Fibroblast of skin of abdomen (primary cell): ENCODE measurements at places on chromosomes 11 and 22.

GRCh38 chr11:96960476-96960875 lies 570.7 kb downstream of the JRKL start:
- DNase-seq = no peak

GRCh38 chr11:65609665-65610064 lies 4.4 kb downstream of the MAP3K11 start:
- DNase-seq = no peak

DNA sequence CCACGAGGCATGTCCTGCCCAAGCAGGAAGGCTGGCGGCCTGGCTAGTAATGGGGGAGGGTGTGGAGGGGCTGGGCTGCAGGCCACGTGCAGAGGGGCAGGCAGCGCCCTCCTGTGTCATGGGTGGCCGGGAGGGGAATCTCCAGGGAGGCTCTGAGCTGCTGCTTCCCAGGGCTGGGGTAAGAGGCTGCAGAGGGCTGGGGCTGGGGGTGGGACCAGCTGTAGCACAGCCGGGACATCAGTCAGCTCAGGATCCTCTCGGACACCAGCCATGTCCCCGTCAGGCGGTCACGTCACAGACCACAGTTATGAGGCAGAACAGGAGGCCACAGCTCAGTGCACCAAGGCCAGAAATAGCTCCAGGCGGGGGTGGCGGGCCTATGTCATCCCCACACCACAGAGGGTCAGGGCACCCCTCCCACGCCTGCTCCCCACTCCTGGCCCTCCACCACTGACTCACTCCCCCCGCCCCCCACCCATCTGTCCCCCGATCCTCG lies 21.1 kb downstream of the RTN4R start:
- peak; percentile 17 for DNase-seq

DNA sequence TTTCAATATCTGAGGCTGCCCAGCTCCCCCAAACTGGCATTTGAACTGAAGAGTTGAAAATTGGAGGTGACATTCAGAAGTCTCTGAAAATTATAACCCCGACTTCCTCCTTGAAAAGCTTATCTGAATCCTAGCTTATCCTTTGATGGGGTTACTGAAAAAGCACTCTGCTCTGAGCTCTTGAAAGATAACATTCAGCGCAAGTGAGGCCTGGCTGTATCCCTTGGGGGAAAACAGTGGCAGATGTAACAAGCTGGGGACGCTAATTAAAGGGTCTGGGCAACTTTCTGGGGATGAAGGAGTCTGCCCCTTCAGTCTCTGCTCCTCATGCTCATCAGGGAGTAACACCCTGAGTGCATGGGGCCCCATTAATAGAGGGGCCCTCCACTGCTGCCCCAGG lies 402.0 kb upstream of the CADM1 start:
- DNase-seq = no peak

GRCh38 chr22:32940736-32941135 lies 117.4 kb downstream of the SYN3 start:
- DNase-seq = no peak

- DNase-seq = no peak
These were observed 102.6 kb upstream of the ALDH3B2 start for GRCh38 chr11:67776852-67777520.

DNA sequence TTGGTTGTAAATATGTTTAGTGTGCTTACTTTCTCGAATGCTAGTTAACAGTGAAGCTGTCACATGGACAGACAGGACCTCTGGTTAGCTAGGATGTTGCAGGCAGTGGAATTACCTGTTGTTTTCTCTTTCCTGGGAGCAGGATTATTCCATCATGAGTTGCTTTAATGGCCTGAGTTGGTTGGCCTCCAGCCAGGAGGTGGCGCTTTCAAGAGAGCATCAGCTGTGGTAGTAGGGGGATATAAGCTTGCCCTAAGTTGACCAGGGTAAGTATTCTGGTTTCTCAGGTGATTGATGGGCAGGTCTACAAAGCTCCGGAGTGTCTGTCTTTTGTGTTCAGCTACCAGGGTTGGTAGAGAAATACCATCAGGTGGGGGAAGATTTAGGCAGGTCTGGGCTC lies 43.5 kb downstream of the NELL1 start:
- DNase-seq = no peak

DNA sequence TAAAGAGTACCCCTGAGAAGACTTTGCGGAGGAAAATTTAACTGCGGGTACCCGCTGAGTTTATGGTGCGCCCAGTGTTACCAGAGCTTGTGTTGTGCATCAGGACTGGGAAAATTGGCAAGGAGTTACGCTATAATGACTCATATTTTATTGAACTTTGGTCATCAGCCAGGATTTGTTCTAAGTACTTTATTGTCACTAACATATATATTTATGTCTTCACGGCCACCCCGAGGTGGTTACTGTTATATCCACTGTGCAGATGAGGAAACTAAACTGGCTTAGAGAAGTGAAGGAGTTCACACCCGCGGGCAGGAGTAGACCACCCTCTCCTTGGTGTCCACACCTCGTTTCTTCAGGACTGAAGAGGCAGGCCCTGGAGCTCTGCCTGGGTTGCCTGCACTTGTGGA lies 667 bp downstream of the ACCS start:
- DNase-seq = peak; percentile 65

GRCh38 chr11:132734217-132734616 lies 798.1 kb downstream of the OPCML start:
- DNase-seq = peak; percentile 99

DNA sequence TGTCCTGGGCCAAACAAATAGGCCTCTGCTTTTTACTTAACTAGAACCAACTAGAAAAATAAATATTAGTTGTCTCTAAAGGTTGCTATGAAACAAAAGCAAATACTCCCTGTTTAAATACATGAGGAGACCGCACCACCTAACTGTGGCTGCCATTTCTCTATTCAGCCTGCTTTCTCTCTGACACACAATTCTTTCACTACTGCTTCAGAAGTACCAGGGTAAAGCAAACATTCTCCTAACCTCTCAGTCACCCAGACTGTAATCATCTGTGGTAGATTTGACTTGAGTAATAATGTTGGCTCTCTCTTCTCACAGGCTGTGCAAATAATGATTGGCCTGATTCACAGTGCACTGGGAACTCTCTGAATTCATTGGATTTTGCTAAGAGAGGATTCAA lies 41.0 kb upstream of the MS4A8 start:
- DNase-seq = no peak

- no peak for DNase-seq
These were observed 35.9 kb downstream of the ZNF215 start for GRCh38 chr11:6962141-6962540.

DNA sequence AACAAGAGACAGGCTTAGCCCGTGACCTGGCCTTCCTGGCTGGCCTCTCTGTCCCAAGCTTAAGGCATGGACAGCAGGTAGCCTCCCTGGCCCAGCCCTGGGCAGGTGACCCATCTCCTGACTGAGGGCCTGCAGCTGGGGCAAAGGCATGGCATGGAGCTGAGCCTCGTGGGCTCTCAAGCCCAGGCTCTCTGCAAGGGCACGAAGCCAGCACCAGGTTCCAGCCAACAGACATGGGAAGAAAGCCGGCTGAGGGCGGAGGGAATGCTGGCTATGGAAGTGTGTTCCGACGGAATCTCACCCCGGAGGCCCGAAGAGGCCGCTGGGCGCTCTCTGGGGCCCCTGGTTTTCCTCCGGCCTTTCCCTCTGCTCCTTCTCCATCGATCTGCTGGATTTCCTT lies 12.9 kb downstream of the DNAL4 start:
- DNase-seq = no peak

DNA sequence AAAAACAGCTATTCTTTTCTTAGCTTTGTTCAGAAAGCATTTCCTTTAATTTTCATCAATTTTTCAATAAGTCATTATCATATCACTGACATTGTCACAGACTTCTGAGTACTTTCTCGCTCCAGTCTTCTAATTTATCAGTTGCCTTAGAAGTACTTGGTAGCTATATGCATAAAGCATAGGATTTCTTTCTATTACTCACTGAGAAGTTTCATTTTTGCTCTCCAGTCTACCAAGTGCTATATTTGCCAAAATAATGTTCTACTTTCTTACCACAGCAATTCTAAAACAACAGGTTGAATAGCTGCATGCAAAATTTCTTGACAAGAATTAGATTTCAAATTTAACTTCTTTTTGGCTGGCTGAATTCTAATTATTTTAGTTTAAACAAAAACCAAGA lies 116.3 kb downstream of the STK33 start:
- DNase-seq = no peak

DNA sequence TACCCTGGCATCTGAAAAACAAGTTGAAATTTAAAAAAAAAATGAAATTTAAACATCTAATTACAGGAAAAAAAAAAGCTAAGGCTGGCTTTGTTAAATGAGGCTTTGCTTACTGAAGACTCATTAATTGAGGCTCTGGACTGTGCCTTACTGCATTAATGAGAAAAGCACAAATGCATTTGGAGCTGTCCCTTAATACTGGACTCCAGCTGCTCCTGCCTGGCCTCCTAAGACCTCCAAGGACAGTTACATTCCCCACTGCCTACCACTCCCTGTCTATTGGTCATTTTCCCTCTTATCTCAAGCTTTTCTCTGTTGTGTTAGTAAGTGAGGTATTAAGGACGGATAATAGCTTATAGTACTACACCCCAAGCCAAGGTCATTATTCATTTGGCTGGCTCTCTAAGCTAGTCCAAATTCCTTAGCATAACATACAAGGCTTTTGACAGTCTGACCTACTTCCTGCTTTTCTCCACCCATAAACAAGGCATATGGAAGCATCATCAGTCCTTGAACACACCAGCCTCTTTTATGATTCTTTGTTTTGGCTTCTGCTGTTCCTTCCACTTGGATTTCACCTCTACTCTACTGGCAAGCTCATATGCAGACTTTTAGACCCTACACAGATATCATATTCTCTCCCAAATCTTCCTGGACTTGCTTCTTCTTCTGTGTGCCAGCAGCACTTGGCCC lies 62.5 kb downstream of the USP35 start:
- DNase-seq = peak; percentile 65

DNA sequence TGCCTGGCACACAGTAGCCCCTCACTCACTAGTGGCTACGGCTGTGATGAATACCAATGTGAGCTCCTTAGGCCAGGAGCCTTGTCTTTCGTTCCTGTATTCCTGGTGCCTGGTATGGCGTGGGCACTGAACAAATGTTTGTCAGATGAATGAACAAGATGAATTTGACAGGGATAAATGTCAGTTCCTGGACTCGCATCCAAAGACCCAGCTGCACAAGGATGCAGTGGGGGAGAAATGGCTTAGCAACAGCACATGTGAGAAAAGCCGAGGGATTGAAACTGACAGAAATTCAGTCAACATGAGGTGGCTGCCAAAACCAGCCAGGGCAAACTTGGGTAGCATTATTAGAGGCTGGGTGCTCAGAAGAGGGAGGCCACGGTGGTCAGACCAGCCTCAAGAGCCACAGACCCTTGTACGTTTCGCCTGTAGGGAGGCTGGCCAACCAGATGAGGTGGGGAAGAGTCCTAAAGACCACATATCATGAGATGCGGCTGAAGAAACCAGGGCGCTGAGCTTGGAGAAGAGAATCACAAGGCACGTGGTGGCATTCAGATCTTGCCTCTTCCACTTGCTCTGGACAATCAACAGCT lies 7.7 kb upstream of the SLC22A8 start:
- no peak for DNase-seq

DNA sequence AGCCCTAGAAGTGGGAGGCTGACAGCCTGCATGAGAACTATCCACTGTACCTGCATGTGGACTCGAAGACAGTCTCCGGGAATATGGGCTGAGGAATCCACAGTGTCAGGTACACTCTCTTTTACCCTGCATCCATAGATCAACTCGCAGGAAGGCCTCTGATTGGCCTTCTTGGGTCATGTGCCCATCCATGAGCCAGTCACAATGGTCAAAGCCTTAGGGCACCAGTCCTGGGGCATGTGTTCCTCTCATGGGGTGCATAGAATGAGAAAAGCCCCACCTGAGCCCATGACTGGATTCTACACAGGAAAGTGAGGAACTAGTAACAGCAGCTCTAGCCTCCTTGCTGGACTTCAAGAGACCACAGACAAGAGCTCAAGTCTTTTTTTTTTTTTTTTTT lies 10.6 kb downstream of the ART1 start:
- DNase-seq = no peak

DNA sequence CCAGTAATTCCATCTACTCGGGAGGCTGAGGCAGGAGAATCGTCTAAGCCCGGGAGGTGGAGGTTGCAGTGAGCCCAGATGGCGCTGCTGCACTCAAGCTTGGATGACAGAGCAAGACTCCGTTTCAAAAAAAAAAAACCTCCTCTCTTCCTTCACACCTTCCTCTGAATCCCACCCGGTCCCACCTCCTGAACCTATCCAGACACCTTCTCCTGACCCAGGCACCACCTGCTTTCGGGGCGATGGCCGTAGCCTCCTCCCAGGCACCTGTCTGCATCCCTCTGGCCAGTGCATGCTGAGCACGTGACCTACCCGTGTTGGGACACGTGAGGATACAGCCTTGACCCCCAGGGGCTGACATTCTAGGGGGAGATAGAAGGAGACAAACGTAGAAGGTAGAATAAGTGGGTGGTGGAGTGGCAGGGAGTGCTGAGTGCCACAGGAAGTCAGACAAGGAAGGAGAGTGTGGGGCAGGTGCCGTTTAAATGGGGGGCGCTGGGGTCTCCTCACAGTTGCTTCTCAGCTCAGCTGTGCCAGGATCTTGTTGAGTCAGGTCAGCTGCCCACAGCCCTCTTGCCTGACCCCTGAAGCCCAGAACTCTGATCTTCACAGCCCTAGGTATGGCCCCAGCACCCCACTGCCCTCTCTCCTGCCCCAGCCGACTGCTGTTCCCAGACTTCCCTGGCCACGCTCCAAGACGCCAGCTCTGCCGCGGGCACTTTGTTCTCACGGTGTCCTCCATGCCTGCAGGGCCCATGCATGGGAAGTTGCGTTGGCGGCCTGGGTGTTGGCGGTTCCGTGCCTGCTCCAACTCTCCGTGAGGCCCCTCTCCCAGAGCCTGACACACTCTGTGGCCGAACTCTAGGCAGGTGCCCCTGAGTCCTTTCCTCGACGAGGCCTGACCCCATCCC lies 1.2 kb upstream of the MIOX start:
- no peak for DNase-seq

- DNase-seq = no peak
These were observed 59.6 kb downstream of the MAPK1 start for GRCh38 chr22:21807544-21808529.

GRCh38 chr11:117424781-117425180 lies 97.1 kb downstream of the CEP164 start:
- peak; percentile 21 for DNase-seq

DNA sequence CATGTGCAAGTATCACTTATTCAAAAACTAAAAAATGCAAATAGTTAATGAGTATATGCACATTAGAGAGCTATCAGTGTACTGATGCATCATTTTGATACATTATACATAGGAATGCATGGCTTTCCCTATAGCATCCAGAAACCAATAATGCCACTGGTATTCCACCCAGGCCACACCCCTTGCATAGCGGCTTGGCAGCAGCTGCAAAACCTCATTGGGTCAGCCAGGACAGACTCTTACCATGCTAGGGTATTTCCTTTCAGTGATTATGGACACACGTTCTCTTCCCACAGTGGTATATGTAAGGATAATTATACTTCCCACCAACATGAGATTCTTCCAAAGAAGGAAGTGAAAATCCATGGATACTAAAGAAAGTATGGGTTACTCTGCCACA lies 145.9 kb upstream of the PITPNB start:
- peak; percentile 57 for DNase-seq

- DNase-seq = peak; percentile 37
These were observed 95.0 kb downstream of the AMOTL1 start for GRCh38 chr11:94862926-94863880.
